Astrocyte (in vitro differentiated cells and primary cell): ENCODE measurements at places on chromosomes 3 and 15. TPM values are rescaled to one million over a fixed set of nuclear protein-coding genes. Genes with fewer than 3 reads are reported as not detected.

- DNase-seq: no peak
- no peaks in the 10 kb centered on the region for H3K4me1 ChIP-seq
- H3K27ac ChIP-seq: no peak overlapping the region
- H3K27me3 ChIP-seq: no peaks in the 10 kb centered on the region
- H3K4me3 ChIP-seq: no peak overlapping the region
Measured at GRCh38 chr3:162764808-162765071, 1268.1 kb downstream of the OTOL1 start.

DNA sequence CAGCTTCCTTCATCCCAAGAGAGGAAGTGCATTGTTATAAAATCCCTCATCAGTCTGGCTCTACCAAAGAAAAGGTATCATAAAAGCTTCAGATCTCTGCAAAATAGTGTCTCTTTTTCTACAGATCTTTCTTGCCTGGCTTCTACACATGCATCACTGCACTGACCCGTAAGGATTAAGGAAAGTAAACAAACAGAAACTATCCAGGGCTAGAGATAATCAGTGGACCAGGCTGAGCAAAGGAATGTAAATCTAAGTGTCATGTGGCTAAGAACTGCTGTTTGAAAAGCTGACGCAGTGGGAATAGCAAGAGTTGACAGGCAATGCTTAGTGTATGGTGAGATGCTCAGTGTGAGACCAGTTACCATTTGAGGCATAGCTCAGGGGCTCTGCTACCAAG lies 339.7 kb downstream of the IL5RA start:
- no peaks in the 10 kb centered on the region for H3K36me3 ChIP-seq
- no peak for DNase-seq
- H3K27me3 ChIP-seq: no peaks in the 10 kb centered on the region
- no peak overlapping the region for H3K4me3 ChIP-seq
- no peaks in the 10 kb centered on the region for H3K4me1 ChIP-seq

GRCh38 chr3:43521941-43522340 lies 99.9 kb downstream of the ANO10 start:
- H3K4me1 ChIP-seq: peaks cover 9% of the 10 kb centered on the region
- no peak for DNase-seq
- no peak overlapping the region for H3K4me3 ChIP-seq
- H3K27me3 ChIP-seq: no peaks in the 10 kb centered on the region
- H3K36me3 ChIP-seq: no peaks in the 10 kb centered on the region

DNA sequence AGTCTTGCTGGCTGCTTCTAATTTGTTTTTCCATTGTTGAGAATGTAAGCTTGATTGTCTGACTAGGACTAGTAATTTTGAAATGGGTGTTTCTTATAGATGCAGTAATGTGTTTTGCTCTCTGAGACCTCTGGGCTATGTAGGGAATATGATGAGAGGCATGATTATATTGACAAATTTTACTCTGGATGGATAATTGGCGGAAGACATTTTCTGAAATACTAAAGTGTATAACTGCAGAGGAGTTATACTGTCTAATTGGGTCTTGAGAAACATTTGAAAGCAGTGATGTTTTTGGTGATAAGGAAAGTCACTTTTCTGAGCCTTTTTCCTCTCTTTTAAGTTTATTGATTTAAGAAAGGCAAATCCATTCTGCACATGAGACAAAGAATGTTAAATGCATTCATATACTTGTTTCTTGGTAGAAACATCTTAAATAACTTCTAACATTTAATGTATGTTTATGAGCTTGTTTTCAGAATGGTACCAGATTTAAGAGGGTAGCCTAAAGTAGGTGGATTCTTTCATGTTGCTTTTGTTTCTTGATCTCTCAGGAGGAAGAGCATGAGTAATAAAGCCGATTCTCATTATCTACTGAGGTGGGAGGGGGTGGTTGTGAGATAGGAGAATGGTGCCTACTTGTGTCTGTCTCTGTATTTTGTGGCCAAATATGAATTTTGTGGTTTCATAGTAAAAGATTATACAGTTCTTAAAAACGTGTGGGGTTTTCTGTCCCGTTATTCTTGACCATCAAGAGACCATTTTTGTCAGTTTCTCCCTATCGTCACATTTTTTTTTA lies 2.0 kb downstream of the ATP2C1 start:
- no peak for DNase-seq
- H3K36me3 ChIP-seq: no peaks in the 10 kb centered on the region
- H3K27me3 ChIP-seq: no peaks in the 10 kb centered on the region
- peaks cover 12% of the 10 kb centered on the region for H3K4me1 ChIP-seq
- peak overlapping the region; percentile 9 for H3K27ac ChIP-seq

DNA sequence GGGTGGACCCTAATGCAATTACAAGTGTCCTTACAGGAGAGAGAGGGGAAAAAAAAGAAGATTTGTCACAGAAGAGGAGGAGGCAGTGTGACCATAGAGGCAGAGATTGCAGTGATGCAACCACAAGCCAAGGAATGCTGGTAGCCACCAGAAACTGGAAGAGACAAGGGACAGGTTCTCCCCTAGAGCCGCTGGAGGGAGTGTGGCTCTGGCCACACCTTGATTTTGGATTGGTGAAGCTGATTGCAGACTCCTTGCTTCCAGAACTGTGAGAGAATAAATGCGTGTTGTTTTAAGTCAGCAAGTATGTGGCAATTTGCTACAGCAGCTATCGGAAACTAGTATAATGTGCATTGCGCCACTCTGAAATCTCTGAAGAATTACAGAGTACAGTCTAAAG lies 110.1 kb downstream of the SRGAP3 start:
- H3K27ac ChIP-seq: no peak overlapping the region
- H3K4me1 ChIP-seq: no peaks in the 10 kb centered on the region
- no peak for DNase-seq
- peaks cover 24% of the 10 kb centered on the region for H3K27me3 ChIP-seq
- H3K36me3 ChIP-seq: no peaks in the 10 kb centered on the region

Gene FAM107A
- not detected in 2 replicates for total RNA-seq

Gene VEPH1
- total RNA-seq: 9.3 and 9.4 TPM in 2 replicates
